ENCODE measurements at places on chromosomes 16 and 17.

- DNase-seq: peak; percentile 19
Measured at GRCh38 chr17:43673516-43674323, 12.0 kb upstream of the MEOX1 start.

GRCh38 chr17:1179112-1179817 lies 516 bp downstream of the ABR start:
- no peak for DNase-seq

- peak; percentile 82 for DNase-seq
Measured at GRCh38 chr16:67241008-67241900, 6.0 kb downstream of the FHOD1 start.

- no peak for DNase-seq
Measured at GRCh38 chr16:85334718-85335583, 222.7 kb upstream of the CIBAR2 start.

GRCh38 chr16:262121-262745 lies 13.5 kb downstream of the RGS11 start:
- no peak for DNase-seq

DNA sequence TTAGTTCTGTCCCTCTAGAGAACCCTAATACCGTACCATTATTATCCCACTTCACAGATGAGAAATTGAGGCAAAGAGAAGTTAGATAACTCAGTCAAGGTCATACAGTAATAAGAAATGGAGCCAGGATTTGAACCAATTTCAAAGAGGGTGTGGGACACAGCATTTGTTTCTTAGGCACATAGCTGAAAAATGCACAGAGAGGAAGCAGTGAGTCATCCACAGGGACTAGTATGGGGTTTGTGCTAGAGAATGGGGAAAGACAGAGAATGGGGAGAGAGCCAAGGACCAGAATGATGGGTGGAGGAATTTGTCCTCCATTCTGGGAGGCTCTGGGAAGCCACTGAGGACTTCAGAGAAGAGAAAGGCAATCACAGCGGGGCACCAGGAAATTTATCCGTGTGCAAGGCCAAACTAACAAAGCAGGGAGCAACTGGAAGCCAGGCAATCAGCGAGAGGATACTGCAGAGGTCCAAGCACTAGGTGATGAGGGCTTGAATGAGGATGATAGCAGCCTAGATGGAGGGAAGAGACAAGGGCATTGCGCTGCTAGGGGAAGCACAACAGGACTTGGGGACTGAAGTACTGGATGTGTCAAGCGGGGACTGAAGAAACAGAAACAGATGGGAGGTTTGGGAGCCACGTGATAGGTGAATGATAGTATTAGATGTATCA lies 78.1 kb upstream of the ZFHX3 start:
- DNase-seq: no peak

DNA sequence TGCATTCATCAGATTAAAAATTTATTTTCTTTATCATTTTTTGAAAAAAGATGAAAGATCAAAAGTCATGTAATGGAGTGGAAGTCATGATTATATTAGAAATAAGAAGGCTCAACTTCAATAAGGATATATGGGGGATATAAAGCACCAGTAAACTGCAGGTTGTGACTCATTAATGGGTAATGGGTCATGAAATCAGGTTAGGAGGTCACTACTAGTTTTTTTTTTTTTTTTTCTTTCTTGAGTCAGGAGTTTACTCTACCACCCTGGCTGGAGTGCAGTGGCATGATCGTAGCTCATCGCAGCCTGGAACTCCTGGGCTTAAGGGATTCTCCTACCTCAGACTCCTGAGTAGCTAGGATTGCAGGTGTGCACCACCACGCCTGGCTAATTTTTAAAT lies 14.3 kb downstream of the EFCAB13 start:
- DNase-seq: no peak

- DNase-seq: peak; percentile 40
Measured at GRCh38 chr17:57939797-57940196, 15.4 kb downstream of the CUEDC1 start.

GRCh38 chr17:21058098-21058893 lies 15.5 kb upstream of the USP22 start:
- no peak for DNase-seq

DNA sequence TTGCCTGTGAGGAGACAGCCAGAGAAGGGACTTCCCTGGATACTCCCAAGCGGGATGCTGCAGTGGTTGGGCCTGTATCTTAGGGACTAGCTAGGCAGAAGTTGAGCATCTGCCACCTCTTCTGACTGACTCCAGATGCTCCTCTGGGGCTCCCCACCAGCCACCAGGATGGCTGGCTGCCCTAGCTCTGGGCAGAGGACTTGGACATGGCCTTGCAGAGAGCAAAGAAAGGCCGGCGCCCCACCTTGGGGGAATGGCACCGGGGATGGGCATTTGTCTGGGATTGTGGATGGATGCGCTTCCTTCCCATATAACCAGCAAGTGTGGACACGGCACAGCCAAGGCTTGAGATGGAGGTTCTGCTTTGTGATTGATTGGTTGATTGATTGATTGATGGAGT lies 69.0 kb downstream of the OR1D5 start:
- no peak for DNase-seq

DNA sequence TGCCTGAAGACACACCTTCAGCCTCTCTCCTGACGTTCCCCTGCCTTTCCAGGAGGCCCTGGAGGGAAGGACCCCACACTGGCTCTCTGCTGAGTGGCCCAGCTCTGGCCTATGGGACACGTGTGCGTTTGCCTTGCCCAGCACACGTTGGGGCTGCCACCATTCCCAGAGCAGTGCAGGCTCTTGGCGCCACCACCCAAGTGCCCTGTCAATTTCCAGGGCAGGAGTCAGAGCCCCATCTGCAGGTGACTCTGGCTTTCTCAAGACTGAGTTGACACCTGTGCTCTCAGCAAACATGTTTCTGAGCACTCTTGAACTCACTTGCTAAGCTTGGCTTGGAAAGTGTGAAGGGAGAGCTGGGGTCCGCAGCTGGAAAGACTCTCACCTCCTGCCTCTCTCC lies 4.7 kb upstream of the IRF8 start:
- no peak for DNase-seq

GRCh38 chr17:13600475-13601321 lies 1.0 kb downstream of the HS3ST3A1 start:
- no peak for DNase-seq

- DNase-seq: no peak
Measured at GRCh38 chr16:11051430-11051829, 107.1 kb downstream of the CLEC16A start.

- no peak for DNase-seq
Measured at GRCh38 chr17:80625627-80626026, 81.0 kb downstream of the RPTOR start.

- no peak for DNase-seq
Measured at GRCh38 chr16:29662729-29663015, 375 bp upstream of the SPN start.

- peak; percentile 72 for DNase-seq
Measured at GRCh38 chr17:82241183-82241925, 12.5 kb downstream of the SLC16A3 start.

GRCh38 chr17:50864747-50865059 lies 1.5 kb downstream of the TOB1 start:
- no peak for DNase-seq

DNA sequence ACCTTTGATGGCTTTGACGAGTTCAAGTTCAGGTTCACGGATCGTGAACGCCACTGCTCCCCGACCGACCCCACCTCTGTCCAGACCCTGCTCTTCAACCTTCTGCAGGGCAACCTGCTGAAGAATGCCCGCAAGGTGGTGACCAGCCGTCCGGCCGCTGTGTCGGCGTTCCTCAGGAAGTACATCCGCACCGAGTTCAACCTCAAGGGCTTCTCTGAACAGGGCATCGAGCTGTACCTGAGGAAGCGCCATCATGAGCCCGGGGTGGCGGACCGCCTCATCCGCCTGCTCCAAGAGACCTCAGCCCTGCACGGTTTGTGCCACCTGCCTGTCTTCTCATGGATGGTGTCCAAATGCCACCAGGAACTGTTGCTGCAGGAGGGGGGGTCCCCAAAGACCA lies 17.6 kb downstream of the NOD2 start:
- no peak for DNase-seq

- DNase-seq: no peak
Measured at GRCh38 chr16:6232056-6232455, 1100.6 kb upstream of the RBFOX1 start.

Data from gastrocnemius medialis (tissue), 4 donors.